ENCODE measurements at places on chromosomes 3 and 15.

- no peak for DNase-seq
These were observed 180.9 kb upstream of the ROPN1 start for GRCh38 chr3:124172816-124173215.

GRCh38 chr15:56659197-56659596, 74.1 kb downstream of the ZNF280D start:
- no peak for DNase-seq

GRCh38 chr3:31945738-31946052, 35.4 kb downstream of the OSBPL10 start:
- DNase-seq: no peak

- DNase-seq: no peak
These were observed 13.2 kb upstream of the TEX9 start for GRCh38 chr15:56351957-56352506.

DNA sequence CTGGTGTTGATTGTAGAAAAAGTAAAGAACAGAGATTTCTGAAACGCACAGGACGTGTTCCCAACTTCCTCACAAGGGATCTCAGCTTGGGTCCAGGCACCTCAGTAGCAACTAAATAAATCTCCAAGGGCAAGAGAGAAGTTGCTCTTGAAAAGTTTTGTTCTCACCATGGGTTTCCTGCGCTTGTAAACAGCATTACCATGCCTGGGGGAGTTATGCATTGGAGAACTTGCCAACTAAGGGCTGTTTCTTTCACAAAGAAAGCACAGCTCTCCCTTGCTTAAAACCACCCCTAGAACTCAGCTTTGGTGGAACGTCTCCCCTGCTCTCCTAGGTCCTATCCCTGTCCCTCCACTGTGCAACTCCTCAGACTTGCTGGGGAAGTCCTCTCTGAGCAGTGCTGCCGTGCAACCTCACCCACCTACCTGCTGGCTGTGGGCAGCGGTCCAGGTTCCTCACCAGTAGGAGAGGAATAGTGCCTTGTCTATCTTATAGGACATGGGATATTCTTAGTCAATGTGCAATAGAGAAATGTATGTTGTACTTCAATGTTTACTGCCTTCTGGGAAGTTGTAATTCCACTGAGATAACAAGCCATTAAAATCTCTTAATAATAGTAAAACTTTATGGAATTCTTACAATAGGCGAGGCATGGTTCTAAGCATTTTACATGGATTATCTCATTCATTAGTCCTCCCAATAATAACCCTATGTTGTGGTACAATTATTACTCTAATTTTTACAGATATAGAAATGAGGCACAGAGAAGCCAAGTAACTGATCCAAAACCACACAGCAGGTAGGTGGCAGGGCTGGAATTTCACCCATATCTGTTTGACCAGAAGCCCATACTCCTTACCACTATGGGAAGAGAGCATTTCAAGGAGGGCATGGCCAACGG, 51.5 kb downstream of the UMPS start:
- no peak for DNase-seq

DNA sequence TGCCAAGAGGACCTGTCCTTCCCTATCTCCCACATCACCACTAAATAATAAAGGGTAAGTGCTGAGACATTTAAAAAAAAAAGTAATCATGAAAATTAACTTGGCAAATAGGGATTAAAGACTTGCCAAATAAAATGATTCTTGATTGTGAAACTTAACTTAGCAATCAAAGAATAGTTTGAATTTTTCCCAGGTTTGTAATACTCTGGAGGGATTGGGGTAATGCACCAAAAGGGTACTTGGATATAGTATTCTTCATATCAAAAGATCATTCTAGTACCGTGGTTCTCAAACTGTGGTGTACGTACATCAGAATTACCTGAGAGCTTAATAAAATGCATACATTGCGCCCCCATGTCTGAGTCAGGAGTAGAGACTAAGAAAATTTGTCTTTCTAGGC, 28.5 kb downstream of the CALML4 start:
- DNase-seq: no peak

- DNase-seq: no peak
These were observed 118.8 kb upstream of the UBE2E2 start for GRCh38 chr3:23084367-23084766.

DNA sequence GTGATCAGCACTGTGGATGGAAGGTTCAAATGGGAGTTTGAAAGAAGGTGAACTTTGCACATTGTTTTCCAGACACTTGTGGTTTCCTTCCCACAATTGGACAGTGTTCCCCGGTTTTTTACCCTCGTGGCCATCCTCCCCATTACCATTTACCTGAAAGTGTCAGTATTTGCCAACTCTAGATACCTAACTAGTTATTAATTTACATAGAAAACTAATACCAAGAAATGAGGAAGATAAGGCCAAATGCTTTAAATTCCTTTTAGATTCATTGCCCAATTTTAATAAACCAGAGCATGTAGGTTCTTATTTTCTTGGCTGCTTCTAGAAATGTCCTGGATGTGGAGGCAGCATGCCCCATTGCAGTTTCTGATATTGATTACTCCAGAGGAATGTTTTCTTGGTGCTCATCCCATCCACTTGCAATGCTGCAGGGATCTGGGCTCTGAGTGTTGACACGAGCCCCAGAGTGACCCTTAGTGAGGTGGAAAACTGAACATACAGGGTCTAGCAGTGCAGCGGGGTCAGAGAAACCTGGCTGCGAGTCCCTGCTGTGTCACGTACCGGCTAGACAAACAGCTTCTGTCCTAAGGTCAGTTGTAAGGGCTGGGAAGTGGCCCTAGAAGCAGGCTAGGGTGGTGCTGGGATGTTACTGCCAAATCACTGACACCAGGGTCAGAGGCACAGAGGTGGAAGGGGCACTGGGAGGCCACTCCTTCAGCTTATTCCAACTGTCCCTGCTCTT, 23.5 kb downstream of the LSM3 start:
- DNase-seq: no peak

GRCh38 chr3:129699199-129699598, 92.7 kb upstream of the PLXND1 start:
- DNase-seq: no peak

DNA sequence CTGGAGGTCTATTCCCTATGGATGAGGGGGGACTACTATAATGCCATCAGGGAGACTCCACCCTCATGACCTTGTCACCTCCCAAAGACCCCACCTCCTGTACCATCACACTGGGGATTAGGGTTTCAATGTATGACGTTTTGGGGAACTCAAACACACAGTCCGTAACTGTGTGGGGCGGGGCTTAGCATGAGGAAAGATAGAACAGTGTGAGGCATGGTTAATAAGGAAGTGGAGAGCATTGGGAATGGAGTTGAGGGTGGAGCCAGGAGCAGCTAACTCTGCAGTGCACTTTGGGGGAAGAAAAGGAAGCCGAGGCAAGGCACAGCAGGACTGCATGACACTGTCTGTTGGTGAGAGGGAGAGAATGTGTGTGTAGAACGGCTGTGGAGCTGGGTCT, 90.9 kb upstream of the AGBL1 start:
- no peak for DNase-seq

GRCh38 chr15:101063891-101064794, 145.0 kb downstream of the LRRK1 start:
- no peak for DNase-seq

- peak; percentile 72 for DNase-seq
These were observed 965 bp downstream of the FLNB start for GRCh38 chr3:58009026-58009748.

- DNase-seq: no peak
These were observed 149.9 kb downstream of the FOXP1 start for GRCh38 chr3:71433631-71434030.

DNA sequence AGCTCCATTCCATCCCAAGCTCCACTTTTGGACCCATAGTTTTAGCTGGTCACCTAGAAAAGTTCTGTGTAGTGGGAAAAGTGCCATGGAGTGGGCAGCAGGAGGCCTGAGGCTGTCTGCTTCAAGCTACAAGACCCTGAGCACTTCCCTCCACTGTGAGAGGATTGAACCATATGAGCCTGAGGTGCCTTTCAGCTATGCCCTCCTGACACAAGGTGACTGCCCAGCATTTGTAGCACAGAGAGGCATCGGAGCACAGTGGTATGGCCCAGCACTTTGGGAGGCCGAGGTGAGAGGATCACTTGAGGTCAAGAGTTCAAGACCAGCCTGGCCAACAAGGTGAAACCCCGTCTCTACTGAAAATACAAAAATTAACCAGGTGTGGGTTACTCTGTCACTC, 3.9 kb upstream of the KBTBD13 start:
- no peak for DNase-seq

DNA sequence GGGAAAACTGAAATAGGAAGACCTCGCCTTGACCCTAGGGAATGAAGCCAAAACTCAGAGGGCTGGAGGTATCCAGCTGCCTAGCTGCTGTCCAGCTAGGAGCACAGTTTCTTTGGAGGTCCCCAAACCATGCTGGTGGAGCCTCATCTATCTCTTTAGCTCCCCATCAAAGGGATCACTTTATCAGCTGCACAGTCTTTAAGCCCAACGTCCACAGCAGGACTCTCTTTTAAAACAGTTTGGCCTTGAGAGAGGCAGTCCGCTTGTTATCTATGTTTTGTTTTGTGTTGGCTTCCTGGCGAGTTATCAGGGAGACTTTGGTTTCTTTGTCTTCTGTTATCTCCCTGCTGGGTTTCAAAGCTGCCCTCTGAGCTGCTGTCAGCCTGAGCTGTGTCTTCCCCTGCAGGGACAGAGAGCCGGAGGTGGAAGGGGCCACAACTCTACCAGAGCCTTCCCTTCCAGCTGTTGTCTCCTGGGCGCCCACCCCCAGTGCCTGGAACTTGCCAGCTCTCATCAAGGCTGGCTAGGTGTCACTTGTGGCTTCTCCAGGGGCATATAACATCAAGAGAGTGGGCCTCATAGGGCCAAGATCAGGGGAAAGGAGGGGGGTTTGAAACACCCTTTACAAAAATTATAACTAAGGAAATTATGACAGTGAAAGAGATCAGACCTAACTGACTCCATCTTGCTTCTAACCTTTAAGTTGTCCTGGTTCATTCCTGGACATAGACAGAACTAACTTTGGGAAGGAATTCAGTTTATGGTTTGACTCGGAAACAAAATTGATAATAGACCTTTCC, 61.4 kb upstream of the C15orf39 start:
- DNase-seq: no peak

DNA sequence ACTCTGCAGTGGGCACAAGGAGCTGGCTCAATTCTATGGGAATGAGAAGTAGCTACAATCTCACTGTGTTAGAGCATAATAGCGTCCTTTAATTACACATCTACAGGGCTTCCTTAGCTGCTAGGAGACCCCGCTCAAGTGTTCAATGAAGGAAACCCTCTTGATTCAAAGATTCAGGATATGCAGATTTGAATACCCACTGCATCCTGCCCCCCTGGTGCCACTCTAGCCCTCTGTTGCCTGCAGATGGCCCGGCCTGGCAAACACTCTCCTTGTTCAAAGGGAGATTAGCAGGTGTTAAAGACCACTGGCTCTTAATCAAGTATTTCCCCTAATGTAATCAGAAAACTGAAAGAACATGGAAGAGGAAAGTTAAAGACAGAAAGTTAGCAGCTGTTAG, 356.6 kb downstream of the VGLL3 start:
- DNase-seq: no peak

DNA sequence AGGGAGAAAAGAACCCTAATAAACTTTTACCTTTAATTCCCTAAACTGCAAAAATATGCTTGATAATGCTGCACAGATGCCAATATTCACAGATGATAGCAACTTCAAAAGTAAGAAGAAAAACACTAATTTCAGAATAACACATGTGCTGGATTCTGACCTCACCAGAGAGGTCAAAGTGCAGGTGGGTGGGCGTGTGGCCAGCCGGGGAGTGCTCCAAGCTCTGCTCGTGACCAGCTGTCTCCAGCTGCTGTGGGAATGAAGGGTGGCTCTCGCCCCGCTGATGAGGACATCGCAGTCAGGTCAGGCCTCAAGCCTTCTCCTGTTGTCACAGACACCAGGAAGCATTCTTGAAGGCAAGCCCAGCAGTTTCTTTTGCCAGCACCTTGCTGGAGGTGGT, 57.1 kb downstream of the ADAMTS17 start:
- no peak for DNase-seq

- DNase-seq: no peak
These were observed 146.6 kb downstream of the TBL1XR1 start for GRCh38 chr3:177050501-177051237.

DNA sequence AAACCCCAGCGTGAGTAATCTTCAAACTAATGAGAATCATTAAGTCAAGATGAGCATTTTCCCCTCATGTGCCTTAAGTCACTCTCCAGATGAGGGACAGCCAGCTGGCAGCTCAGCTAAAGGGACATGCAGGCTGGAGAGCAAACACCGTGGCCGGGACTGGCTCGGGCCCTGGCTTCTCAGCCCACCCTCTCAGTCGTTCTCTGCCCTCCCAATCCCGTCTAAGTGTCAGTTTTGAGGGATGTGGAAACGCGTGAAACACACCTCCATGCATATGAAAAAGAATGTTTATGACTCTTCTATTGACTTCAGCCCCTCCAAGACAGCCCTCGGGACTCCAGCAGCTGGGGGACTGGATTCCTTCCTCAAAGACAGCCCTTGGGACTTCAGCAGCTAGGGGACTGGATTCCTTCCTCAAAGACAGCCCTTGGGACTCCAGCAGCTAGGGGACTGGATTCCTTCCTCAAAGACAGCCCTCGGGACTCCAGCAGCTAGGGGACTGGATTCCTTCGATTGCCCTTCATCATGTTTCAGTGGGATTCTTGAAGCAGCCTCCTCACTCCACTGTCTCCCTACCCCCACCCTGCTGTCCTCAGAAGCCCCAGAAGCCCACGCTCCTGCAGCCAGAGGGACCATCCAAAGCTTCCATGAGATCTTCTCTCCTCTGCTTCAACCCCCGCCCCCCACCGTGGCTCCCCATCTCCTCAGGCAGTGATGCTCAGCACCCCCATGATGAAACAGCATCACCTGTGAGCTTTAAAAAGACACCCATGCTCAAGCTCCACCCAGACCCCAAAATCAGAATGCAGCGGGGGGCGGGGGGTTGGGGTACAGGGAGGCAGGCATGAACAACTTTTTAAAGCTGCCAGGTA, 228.9 kb downstream of the XXYLT1 start:
- DNase-seq: no peak

DNA sequence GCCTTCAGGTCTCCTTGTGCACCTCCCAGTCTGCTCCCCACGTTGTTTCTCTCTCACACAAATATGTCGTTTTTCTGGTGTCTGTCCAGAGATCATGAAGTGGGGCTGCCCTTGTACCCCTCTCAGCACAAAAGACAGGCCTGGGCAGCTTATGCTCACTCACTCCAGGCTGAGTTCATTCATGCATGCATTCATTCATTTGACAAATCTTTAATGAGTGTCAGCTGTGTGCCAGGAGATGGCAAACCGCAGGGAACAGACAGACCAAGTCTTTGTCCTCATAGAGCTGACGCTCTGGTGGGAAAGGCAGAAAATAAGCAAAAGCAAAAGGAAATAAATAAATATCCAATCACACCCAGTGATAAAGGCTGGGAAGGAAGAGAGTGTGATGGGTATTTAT, 7.6 kb upstream of the TRH start:
- DNase-seq: no peak

GRCh38 chr3:60979461-60980341, 271.6 kb downstream of the FHIT start:
- DNase-seq: no peak

- DNase-seq: no peak
These were observed 39.5 kb downstream of the TIGIT start for GRCh38 chr3:114333180-114333922.

GRCh38 chr15:61889706-61890105, 170.5 kb downstream of the VPS13C start:
- DNase-seq: no peak

Measured in GM13976 (cell line).